Omental fat pad (tissue), 4 donors: ENCODE measurements at places on chromosomes 6 and 20. TPM values are rescaled to one million over a fixed set of nuclear protein-coding genes. Genes with fewer than 3 reads are reported as not detected.

DNA sequence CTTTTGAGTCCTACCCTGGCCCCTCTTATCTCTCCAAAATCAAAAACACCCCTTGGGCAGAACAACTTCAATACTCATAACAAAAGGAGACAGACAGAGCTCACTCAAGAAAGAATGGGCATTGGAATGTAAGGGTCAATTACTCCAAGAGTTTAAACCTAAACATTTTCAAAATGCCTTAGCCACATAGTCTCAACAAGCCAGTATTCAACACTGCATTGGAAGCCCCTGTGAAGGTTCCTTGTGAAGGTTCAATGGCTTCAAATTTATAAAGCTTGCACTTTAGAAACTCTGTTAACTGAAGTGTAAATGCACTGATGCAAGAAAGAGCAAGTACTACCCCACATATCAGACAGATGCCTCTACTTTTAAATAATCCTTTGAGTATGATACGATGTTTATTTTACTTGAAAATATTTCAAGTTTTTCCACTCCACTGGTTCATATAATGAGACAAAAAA lies 139.1 kb upstream of the LAMP5 start:
- no peak for DNase-seq

- DNase-seq, result no peak
These were observed 77.9 kb upstream of the B3GAT2 start for GRCh38 chr6:71034563-71035345.

DNA sequence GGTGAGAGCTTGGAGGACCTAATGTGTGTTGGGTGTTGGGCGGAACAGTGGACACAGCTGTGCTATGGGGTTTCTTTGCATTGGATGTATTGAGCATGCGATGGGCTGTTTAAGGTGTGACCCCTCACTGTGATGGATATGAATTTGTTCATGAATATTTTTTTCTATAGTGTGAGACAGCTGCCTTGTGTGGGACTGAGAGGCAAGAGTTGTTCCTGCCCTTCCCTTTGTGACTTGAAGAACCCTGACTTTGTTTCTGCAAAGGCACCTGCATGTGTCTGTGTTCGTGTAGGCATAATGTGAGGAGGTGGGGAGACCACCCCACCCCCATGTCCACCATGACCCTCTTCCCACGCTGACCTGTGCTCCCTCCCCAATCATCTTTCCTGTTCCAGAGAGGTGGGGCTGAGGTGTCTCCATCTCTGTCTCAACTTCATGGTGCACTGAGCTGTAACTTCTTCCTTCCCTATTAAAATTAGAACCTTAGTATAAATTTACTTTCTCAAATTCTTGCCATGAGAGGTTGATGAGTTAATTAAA lies 3.0 kb downstream of the HLA-A start:
- no peak for DNase-seq

GRCh38 chr6:148747471-148748165 lies 788 bp downstream of the UST start:
- no peak for DNase-seq

ITCH gene
- total RNA-seq, result 67.6 TPM

FAM209B gene
- total RNA-seq, result not detected

RAMACL gene
- total RNA-seq, result 5.4 TPM

SPATS1 gene
- total RNA-seq, result not detected
